Kidney (tissue), 22 donors: ENCODE measurements at places on chromosomes 7 and 10. TPM values are rescaled to one million over a fixed set of nuclear protein-coding genes. Genes with fewer than 3 reads are reported as not detected.

Gene RNLS
- 19.5 TPM for polyA plus RNA-seq

Gene MRC1
- polyA plus RNA-seq: 3.4 TPM

Gene DGKI
- 2.5 TPM for polyA plus RNA-seq

Gene OPN4
- not detected for polyA plus RNA-seq

Gene DRGX
- polyA plus RNA-seq: not detected

Gene PLEKHS1
- 0.17 TPM for polyA plus RNA-seq

Gene PPP1R17
- polyA plus RNA-seq: not detected

Gene NPY
- not detected for polyA plus RNA-seq

GRCh38 chr7:102153599-102153946 is 133.1 kb upstream of the SH2B2 start:
- DNase-seq: no peak

DNA sequence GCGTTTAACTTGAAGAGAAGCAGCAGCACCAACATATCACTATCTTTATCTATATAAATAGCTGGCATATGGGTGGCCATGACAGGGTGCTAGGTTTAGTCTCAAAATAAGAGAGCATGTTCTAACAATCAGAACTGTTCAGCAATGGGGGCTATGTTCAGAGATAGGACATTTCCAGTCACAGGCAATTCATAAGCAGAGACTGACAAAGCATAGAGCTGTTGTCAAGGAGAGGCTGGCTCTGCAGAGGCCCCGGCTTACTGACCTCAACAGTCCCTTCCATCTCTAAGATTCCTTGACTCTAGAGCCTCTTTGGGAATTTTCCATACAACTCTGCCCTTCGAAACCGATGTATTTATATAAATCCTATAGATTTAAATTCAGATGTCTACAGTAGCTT is 17.2 kb downstream of the ANK3 start:
- DNase-seq: no peak

GRCh38 chr7:135359615-135360014 is 126.0 kb downstream of the STRA8 start:
- DNase-seq: no peak

DNA sequence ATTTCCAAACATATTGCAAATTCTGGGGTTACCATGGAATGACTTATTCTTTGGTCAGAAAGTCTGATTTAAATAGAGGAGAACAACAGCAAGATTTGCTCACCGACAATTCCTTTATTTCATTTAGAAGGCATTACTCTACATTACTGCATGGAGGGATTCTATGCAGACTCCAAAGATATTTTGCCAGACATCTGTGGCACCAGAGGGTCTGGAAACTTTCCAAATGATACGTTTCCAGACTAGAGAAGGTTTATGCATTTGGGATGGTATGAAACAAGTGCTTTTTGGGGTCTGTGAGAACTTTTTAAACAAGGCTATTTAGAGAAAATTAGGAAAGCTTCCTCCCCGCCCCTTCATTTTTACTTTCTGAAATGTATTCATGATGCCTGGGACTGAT is 125.3 kb downstream of the SAMD9 start:
- DNase-seq: no peak

GRCh38 chr10:4947635-4948596 is 15.3 kb upstream of the AKR1C1 start:
- DNase-seq: no peak

DNA sequence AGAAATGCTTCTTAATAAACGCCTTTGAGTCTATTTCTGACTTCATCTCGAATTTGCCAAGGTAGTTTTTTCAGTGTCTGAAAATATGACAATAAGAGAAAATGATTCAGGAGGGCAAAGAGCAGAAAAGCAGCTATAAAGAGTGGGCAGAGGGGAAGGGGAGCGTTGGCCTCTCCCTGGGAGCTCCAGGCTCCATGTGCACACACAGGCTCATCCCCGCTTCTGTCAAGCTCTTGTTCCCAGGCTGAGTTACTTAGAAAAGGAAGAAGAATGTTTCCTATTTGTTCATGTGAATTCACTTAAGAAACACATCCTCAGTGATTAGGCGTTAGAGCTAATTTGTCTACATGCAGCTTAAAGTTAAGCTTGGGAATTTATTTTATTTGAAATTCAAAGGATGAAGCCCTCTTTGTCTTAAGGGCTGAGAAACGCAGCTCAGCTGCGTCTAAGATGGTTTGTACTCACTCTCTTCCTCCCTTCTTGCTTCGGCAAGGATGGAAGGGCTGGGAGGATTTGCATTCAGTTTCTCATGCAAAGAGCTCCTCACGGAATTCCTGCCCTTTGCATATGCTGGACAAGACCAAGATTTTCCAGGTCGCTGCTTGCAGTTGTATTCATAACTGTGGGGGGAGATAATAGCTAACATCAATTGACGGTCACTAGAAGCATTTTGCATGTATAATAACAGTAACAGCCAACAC is 29.0 kb upstream of the ATXN7L1 start:
- no peak for DNase-seq

DNA sequence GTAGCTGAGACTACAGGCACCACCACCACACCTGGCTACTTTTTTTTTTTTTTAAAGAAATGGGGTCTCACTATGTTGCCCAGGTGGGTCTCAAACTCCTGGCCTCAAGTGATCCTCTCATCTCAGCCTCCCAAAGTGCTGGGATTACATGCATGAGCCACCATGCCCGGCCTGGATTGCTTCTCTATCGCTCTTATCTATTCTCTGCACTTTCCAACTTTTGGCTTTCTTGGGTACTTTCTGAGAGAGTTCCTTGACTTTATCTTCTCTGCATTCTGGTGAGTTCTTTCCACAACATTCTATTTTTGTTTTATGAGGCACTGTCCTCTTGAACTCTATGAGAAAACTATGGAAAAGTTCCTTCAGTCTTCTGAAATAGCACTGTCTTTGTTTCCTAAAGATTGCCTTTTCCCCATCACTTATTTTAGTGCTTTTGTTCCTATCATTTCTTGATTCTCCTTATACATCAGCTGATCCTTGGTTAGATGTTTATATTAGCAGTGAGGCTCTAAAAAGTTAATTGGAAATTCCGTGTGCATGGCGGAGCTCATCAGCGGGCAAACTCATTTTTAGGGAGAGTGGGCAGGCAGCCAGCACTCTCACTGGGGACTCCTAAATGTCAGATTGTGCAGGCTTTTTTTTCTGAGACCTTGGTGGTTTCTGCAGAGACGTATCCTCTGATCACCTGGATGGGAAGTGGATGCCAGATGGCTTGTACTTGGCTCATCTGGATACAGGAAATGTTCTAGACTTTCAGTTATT is 43.9 kb downstream of the HIP1 start:
- DNase-seq: peak; percentile 62

DNA sequence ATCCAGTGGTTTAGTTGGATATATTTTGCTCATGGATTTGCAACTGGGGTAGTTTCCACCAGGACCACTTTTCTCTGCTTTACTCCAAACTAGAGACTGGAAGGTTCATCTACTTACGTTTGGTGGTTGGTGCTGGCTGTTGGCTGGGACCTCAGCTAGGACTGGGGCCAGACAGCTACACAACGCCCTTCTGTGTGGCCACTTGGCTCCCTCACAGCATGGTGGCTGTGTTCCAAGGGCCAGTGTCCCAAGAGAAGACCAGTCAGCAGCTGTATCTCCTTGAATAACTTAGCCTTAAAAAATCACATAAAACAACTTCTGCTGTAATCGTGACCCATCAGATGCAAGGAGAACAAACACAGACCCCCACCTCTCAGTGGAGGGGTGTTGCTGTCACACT is 4.2 kb upstream of the KCNH2 start:
- no peak for DNase-seq

GRCh38 chr7:37230221-37230620 is 218.4 kb downstream of the ELMO1 start:
- no peak for DNase-seq

GRCh38 chr7:81684033-81684432 is 85.8 kb downstream of the HGF start:
- DNase-seq: no peak

DNA sequence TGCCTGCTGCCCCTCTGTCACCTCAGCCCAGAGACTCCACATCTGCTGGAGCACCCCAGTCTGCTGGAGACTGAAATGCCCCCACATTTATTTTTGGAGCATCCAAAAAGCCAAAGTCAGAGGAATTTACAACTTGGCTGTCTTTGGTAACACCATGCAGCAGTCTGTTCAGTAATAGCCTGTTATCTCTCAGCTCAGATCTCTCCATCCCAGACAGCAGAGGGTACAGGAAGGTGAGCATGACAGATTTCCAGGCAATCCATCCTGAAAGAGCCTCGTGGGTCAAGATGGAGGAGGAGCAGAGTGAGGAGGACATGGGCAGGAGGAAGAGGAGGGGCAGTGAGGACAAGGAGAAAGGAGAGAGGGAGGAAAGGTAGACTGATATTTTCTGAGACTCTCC is 55.9 kb downstream of the GRID1 start:
- no peak for DNase-seq

- no peak for DNase-seq
Observed at GRCh38 chr10:89296220-89296648, 5.6 kb upstream of the IFIT2 start.

- DNase-seq: no peak
Observed at GRCh38 chr10:71124921-71125748, 87.2 kb upstream of the UNC5B start.

DNA sequence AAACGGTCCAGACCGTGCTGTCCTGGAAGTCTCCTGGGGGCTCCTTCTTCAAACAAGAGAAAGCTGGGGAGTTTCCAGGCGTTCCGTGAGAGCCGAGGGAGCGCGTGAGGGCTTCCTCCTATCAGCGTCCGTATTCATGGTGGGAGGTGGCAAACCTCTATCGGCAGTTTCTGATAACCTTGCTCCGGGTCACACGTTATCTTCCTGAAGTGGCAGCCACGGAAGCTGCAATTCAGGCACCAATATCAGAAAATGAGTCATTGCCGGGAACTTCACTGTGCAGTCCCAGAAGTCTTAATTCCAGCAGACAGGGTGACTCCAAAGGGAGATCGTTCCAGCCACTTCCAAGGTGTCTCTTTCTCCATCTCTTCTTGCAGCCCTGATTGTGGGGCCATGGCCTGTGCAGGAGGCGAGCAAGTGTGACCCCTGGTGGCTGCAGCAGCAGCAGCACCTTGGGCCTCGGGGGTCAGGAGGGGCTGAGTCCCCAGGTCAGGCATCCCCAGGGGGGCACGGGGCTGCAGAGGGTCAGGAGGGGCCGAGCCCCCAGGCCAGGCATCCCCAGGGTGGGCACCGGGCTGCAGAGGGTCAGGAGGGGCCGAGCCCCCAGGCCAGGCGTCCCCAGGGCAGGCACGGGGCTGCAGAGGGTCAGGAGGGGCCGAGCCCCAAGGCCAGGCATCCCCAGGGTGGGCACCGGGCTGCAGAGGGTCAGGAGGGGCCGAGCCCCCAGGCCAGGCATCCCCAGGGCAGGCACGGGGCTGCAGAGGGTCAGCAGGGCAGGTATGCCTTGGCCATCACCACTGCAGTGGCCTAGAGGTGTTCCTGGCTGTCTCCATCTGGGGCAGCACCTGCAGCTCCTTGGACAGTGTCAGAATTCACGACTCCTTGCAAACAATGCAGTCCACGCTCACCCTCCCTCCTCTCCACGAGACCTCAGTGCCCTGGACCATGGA is 538.7 kb downstream of the DNAJB6 start:
- peak; percentile 34 for DNase-seq

- no peak for DNase-seq
Observed at GRCh38 chr10:127278001-127278400, 81.6 kb upstream of the INSYN2A start.

DNA sequence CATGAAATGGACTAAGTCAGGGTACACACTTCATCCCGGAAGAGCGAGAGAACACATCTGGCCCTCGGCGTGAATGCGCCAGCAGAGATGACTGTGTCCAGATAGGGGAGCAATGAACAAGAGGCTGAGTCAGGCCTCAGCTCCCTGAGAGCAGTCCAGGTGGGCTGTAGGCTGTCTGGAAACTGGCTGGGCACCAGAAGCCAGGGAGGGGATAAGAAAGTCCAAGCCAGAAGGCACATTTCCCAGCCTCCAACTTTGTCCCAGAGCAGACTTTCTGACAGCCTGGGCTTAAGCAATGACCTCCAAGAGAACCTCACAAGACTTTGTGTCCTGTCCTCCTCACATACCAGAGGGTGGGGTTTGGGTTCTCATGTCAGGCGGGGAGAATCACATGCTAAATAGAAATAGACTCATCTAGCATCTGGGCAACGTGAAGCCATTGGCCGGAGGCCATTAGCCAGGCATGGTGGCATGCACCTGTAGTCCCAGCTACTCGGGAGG is 157.2 kb downstream of the ARHGAP12 start:
- DNase-seq: no peak

DNA sequence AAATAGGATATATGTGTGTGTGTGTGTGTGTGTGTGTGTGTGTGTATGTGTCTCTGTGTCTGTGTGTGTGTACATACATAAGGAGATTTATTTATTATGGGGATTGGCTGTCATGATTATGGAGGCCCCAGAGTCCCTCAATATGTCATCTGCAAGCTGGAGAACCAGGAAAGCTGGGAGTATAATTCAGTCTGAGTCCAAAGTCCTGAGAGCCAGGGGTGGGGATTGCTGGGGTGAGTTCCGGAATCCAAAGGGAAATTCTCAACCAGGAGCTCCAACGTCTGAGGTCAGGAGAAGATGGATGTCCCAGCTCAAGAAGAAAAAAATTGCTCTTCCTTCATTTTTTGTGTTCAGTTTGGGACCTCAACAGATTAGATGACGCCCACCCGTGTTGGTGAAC is 50.7 kb upstream of the PLPP4 start:
- DNase-seq: no peak

GRCh38 chr10:74824184-74824899 is 2.1 kb upstream of the KAT6B start:
- no peak for DNase-seq

DNA sequence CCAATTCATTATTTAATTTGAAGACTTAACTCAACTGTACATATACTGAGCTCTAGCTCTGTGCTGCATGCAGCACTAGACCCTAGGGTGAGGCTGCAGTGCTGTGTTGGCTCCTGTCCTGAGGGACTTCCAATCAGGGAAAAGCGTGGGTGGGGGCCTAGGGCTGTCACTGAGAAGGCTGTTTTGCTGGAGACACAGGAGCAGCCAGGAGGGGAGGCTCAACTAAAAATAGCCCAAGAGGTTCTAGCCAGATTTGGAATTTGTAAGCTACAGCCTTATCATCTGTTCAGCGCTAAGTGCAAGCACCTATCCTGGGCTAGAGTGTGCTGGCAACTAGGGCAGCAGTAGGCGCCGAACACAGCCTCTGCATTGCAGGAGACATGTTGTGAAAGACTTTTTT is 121.1 kb downstream of the VWC2 start:
- no peak for DNase-seq

DNA sequence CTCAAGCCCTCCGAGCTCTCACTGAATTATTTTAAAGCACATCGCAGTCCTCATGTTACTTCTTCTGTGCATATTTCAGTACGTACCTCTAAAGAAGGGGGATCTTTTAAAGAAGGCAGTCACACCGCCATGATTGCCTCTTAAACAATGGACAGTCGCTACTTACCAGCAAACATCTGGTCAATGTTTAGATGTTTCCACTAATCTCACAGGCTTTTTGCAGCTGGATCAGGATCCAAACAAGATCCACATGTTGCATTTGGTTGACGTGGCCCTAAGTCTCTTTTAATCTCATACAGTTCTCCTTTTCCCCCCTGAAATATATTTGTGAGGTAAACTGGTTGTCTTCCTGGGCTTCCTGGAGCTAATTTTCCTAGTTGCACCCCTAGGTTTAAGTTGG is 50.0 kb downstream of the PRF1 start:
- DNase-seq: peak; percentile 57

GRCh38 chr7:256981-257646 is 32.9 kb upstream of the FOXL3 start:
- DNase-seq: no peak

- DNase-seq: no peak
Observed at GRCh38 chr10:43118631-43119415, 19.4 kb upstream of the CSGALNACT2 start.

- DNase-seq: no peak
Observed at GRCh38 chr10:43153901-43154300, 15.7 kb downstream of the CSGALNACT2 start.
